Nephron progenitor cell (in vitro differentiated cells): ENCODE measurements at places on chromosomes 4 and X.

GRCh38 chr4:6914448-6914847, 4.8 kb downstream of the TBC1D14 start:
- no peak for DNase-seq

- DNase-seq, result no peak
Observed at GRCh38 chrX:49172280-49172780, 632 bp downstream of the PLP2 start.

DNA sequence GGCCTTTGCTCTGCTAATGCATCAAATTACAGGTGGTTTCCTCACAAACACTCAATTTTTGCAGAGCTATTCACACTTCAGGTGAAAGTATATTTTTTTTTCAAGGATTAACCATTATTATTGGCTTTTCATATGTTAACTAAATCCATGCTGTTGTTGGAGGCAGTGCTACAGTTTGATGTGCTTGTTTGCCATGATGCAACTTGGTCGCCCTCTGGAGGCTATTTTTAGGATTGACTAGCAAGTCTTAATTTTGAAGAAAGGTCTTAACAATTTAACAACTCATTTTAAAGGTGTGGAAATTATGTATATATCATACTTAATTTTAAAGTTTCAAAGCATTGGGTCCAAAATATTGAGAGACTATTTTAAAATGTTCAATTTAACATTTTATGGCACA, 168.8 kb upstream of the FAM47A start:
- peak; percentile 53 for DNase-seq

- no peak for DNase-seq
Observed at GRCh38 chrX:75038925-75039324, 113.7 kb upstream of the NEXMIF start.

DNA sequence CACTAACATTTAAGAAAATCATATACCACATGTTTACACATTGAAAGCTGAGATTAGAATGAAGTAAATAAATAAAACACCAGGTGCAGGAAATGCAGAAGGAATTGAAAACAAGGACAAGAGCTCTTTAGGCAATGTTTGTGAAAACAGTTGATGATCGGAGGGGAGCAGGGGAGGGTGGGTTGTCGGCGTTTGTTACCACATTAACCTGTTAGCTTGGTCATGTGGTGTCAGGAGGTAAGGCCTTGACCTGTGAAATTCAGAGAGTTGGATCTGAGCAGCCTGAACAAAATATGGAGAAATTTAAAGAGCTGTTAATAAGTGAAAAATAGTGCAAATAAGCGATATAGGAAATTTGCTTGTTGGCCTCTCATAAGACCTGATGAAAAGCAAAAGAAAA, 759.9 kb downstream of the PDHA2 start:
- no peak for DNase-seq

DNA sequence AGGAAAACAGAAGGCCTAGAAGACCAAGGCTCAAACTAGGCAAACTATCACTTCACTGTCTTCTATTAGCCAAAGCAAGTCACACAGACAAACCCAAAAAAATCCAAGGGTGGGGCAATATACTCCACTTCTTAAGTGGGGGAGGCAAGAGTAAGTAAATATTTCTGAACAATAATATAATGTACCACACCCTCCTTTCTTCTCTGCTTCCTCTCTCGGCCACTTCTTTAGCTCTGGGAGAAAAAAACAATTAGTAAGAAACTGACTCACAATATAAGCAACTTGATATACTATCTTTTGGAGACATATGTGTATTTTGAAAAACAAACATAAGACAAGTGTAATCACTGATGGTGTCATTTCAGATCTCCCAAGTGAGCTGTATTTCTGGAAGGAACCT, 14.8 kb downstream of the DCAF8L1 start:
- no peak for DNase-seq

DNA sequence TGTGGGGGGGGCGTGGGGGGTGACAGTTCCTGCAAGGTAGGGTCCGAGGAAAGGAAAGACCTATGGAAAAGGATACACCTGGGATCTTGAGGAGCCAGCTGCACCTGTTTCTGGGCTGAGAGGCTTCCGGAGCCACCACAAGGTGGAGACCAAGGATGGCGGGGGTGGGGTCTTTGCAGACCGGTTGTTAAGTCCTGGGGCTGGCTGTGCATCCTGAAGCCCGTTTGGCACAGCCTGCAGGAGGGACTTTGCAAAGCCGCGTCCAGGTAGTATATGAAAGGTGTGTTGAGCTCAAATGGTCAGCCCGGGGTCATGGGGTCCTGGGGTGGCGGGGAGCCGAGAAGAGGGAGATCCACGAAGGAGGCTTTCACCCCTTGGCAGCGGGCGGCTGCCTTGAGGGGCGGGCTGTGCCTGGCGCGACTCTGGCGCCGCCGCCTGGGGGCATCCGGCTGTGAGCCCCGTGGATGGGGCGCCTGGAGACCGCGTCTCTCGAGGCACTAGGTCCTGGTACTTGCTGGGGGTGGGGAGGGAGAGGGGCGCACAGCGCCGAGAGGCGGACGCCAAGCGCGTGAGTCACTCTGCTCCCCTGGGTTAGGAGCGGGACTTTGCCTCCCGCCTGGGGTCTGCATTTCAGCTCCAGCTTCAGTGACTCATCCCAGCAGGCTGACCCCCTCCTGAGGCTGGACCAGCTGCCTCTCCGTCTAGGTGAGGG, 58.2 kb upstream of the DYNLT3 start:
- DNase-seq, result peak; percentile 49

DNA sequence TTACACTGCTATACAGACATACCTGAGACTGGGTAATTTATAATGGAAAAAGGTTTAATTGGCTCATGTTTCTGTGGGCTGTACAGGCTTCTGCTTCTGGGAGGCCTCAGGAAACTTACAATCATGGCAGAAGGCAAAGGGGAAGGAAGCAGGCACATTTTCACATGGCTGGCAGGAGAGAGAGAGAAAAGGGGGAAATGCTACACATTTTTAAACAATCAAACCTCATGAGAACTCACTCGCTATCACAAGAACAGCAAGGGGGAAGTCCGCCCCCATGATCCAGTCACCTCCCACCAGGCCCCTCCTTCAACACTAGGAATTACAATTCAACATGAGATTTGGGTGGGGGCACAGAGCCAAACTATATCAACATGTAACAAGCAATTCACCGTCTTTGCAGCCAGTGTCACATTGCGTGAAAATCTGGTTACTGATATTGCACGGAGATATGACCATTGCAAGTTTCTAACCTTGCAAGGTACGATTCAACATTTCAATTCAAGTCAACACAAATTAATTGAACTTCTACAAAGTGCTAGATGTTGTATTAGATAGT, 61.7 kb upstream of the RELL1 start:
- DNase-seq, result no peak

GRCh38 chrX:53681661-53682060, 4.9 kb downstream of the HUWE1 start:
- no peak for DNase-seq

- no peak for DNase-seq
Observed at GRCh38 chrX:53155512-53156206, 61.7 kb downstream of the KANTR start.

GRCh38 chr4:110589297-110589696, 33.6 kb downstream of the PITX2 start:
- DNase-seq, result no peak

- DNase-seq, result peak; percentile 62
Observed at GRCh38 chr4:108512615-108513505, 107.5 kb upstream of the RPL34 start.

GRCh38 chr4:144732584-144733428, 86.8 kb downstream of the HHIP start:
- DNase-seq, result no peak

DNA sequence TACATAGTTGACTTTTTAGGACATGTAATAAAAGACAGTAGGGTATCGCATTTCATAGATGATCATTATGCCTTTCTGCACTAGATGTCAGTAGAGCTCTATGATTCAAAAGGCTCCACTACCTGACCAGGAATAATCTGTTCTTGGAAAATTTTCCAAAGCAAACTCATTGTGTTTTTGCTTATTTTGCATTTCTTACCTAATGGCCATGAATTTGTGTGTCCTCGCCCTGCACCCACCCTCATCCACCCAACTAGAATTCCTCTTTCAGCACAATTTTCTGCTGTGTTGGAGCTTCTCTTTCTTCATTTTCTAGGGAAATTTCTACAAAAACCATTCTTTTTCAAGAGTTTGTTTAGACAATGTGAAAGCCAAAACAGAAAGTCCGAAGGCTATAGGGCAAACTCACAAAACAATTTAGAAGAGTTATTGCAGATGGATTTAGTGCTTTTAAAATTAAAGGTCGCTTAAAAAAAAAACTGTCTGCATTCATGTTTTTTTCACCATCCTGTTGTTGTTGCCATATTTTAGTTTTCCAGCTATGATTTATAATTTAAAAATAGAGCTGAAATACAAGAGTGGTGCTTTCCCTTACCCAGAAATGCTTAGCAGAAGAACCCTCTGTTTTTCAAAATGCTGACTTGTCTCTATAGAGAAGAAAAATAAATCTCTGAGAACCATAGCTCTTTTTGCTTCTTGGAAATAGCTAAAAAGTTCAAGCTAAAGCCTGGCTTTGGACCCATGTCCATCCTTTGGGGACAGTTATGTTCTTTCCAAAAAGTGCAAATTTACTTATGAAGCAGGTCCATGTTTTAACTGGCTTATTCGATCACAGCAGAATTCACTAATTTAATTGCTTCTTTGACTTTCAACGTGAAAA, 183.7 kb downstream of the SPATA18 start:
- DNase-seq, result no peak

DNA sequence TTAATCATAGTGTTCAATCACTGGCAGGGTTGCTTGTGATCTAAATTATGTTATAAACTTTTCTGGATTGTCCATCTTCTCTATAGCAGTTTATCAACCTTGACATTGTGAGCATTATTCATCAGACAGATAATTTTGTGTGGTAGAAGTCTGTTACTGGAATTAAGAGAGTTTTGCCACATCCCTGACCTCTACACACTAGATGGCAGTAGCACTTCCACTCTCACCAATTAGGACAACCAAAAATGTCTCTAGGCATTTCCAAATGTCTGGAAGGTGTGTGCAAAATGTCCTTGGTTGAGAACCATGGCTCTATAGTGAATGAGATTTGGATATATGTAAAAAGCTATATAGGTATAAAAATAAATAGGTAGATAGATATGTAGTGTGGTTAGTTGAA, 324.1 kb upstream of the FAM47C start:
- no peak for DNase-seq

GRCh38 chrX:132442691-132443090, 46.1 kb downstream of the MBNL3 start:
- no peak for DNase-seq

DNA sequence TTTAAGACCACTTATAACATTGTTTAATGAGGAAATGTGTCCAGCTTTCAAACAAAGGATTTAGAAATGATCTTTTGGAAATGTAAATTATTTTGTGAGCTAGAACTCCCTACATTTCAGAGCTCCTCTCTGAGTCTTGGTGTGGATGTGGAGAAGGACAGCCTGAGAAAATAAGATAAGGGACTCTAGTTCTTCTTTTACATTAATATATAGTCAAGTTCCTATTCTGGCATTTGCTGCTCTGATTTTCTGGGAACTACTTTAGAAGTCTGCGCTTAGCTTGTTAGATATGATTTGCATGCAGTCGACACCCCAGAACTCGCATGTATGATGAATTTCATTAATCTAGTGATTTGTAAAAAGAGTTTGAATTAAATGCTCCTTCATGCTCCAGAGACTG, 45.5 kb downstream of the TSPAN7 start:
- no peak for DNase-seq

- no peak for DNase-seq
Observed at GRCh38 chr4:89998469-89999011, 103.9 kb downstream of the MMRN1 start.

- no peak for DNase-seq
Observed at GRCh38 chr4:134622199-134622598, 420.6 kb upstream of the PABPC4L start.

DNA sequence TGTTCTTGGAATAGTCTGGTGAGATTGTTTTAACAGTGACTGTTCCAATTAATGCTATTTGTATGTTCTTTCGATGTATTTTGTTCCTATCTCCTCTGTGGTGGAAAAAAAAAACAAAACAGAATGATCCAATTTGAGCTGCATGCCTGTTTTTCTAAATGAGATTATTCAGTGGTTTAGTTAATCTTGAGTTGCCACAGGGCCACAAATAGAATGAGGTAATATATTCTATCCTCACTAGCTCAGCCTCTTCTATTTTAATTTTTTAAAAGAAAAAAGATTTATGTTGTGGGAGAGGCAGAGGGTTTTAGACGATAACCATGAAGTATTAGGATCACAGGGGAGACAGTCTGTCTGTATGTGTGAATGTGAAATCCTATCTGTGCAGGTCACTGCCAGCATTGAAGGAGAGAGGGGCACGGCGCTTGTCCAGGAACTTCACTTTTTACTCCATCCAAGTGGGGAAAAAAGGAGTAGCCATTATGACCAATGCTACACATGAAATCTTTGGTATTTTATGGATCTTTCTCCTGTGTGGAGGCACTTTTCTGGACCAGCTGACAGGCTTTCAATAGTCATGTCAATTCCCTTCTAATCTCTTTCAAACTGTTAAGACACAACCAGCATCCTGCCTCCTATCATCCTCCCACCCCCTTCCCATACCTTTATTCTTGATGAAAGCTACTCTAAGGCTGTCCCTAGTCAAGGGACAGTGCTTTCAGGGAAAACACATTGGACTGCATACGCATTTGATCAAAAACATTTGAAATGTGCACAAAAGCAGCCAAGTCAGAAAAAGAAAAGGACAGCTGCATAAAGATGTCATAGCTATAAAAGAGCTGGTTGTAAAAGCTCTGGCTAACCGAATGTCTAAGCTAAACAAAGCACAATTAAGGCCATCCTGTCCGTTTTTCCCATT, 1063.8 kb upstream of the INTU start:
- DNase-seq, result no peak

DNA sequence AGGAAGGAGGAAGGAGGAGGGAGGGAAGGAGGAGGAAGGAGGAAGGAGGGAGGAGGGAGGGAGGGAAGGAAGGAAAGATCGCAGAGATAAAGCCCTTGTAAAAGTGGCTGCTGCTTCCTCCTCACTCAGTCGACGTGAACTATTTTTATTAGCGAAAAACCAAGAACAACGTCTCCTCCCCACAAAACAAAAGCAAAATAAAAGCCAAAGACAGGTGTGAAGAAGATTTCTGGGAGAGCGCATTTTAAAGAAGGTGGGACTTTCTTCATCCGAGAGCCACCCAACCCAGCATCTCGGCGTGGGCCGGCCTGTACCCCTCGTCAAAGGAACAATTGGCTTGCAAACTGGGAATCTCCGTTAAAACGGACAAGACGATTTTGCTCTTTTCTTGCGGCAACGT, 40.7 kb upstream of the ASMTL start:
- DNase-seq, result no peak

DNA sequence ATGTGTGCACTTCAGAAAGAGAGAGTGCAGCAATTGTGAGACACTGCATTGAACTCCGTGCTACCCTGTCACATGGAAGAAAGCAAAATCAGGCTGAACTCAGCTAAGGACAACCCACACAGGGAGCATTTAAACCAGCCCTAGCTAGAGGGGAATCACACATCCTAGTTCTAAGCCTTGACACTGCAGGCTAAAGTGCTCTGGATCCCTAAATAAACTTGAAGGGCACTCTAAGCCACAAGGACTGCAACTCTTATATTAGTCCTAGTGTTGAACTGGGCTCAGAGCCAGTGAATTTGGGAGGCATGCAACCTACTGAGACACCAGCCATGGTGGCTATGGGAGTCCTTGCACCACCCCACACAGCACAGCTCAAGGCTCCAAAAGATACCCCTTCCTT, 311.9 kb downstream of the OPHN1 start:
- no peak for DNase-seq
